ENCODE measurements at places on chromosomes 13 and 19.

- no peak for DNase-seq
These were observed 4.7 kb downstream of the TEX30 start for GRCh38 chr13:102768909-102769308.

DNA sequence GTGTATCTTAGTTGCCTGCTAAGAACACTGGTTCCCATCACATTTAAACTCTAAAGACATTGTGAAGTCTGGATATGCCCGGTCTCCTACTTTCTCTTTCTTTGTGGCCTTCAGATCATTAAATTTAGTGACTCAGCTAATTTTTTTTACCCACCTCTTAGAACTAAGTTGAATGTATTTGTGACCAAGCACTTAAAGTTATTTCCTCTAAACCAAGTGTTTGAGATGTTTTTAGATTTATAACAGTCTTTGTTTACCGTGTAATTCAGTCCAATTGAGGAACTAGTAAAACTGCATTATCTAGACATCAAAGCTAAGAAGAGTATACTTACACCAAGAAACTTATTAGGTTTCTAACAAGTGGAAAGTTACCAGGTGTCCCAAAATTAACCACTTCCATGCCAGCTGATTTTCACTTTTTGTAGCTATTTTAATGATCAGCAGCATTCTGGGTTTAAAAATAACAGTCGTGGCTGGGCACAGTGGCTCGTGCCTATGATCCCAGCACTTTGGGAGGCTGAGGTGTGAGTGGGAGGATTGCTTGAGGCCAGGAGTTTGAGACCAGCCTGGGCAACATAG, 53.1 kb downstream of the ARHGAP35 start:
- no peak for DNase-seq

GRCh38 chr19:13788991-13789390, 6.3 kb upstream of the ZSWIM4 start:
- DNase-seq: no peak

DNA sequence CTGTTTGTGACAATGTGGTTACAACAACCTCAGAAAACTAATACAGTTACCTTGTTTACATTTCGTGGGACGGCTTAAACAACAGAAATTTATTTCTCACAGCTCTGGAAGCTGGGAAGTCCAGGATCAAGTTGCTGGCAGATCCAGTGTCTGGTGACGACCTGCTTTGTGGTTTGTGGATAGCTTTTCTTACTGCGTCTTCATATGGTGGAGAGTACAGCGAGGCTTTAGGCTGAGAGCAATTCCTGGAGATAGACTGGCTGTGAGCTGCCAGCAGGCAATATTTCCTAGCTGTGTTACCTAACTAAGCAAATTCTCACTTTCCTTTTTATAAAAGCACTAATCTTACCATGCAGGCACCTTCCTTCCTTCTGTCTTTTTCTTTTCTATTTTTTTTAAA, 1203.5 kb upstream of the PRR20A start:
- DNase-seq: no peak

GRCh38 chr19:38557205-38557799, 60.5 kb downstream of the MAP4K1 start:
- no peak for DNase-seq

DNA sequence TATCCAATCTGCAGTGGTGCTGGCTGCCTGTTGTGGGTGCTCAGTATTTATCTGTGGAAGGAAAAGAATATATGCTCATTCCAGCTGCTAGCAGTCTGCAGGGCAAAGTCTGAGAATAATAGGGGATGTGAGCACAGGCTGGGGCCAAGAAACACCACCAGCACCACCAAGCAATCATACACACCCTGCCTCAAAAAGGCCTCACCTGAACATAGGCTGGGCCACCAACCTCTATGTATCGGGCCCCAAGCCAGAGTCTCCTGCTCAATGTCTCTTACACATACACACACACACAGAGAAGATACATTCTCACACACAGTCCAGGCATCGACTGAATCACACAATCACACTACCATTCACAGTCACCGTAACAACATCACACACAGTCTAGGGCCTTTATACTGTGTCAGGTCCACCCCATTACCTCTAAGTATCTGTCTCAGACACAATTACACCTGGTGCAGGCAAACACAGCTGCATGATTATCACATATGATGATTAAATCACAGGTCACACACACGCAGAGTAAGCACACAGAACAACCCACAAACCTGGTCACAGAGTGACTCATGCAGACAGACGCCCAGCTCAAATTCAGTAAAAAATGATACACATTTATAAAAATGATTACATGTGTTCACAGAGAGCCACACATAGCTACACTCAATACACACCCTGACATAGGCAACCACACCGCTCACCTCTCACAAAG, 1.3 kb upstream of the ZSCAN22 start:
- DNase-seq: no peak

- DNase-seq: no peak
These were observed 371.1 kb downstream of the PCDH9 start for GRCh38 chr13:66859078-66859477.

- no peak for DNase-seq
These were observed 15.2 kb downstream of the KCTD15 start for GRCh38 chr19:33811736-33812387.

DNA sequence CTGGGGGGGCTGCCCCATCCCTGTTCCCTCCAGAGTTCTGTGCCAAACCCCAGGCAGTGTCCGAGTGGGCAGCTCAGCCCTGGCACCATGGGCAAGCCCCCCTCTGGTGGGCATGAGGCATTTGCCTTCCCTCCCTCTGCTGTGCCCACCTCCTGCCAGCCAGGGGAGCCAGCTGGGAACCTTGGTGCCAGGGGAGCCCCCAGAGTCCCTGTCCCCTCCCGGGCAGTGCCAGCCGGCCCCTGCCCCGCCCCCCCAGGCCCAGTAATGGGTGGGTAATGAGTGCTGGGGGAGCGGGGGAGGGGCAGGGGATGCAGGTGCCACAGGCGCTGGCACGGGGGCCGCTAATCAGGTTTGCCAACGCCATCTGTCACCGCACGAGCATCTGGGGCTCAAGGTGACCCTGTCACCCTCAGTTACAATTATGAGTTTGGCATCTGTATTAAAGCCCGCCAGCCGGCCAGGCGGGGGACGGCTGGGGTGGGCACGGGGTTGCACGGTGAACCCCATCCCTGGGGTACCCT, 5.9 kb downstream of the DAND5 start:
- no peak for DNase-seq

- DNase-seq: peak; percentile 8
These were observed 1552.2 kb downstream of the PCDH9 start for GRCh38 chr13:65677906-65678305.

GRCh38 chr19:18204394-18205199, 755 bp upstream of the RAB3A start:
- DNase-seq: peak; percentile 64
